KG1 (cell line): ENCODE measurements at places on chromosomes 4 and X.

- no peak for DNase-seq
Measured at GRCh38 chr4:139857021-139857420, 191.4 kb downstream of the MGST2 start.

GRCh38 chrX:23578079-23578478 lies 89.2 kb upstream of the PRDX4 start:
- no peak for DNase-seq

DNA sequence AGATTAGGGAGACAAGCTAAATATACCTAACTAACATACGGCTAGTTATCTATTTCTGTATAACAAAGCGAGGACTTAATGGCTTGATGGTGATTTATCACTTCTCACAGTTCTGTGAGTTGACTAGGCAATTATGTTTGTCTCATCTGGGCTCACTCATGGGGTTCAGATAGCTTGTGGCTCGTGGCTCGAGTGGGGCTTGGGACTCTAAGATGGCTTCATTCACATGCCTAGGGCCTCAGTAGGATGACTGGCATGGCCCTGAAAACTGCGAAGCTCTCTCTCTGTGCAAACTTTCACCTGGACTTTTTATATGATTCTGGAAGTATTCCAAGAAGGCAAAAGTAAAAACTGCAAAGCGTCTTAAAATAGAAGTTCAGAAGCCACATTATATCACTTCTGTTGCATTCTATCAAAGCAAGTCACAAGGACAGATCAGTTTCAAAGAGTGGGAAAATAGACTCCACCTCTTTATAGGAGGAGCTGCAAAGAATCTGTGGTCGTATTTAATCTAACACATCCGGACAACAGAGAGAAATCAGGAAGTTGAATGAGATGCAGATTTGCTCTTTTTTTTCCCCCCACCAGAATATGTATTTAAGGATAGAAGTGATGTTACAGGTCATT lies 491.2 kb downstream of the INPP4B start:
- no peak for DNase-seq

GRCh38 chrX:133654811-133655210 lies 239.5 kb upstream of the GPC4 start:
- DNase-seq, result no peak

GRCh38 chr4:1227816-1228215 lies 21.1 kb downstream of the CTBP1 start:
- no peak for DNase-seq

DNA sequence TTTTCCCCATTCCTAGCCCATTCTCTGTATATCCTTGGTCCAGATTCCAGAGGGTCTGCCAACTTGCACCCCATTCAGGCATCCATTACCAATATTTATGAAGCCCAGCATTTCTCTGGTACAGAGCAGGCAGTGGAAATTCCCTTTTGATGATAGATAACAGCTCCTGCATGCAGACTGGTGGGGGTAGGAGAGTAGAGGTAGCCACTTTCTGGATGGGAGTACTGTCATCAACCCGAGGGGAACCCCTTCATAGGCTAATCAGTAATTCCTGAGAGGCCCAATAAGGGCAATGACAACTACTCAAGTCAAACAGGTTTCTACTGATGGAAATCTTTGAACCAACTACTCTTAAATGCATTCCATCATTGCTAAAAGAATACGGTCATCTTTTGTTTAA lies 63.7 kb downstream of the COL25A1 start:
- no peak for DNase-seq
